ENCODE measurements at places on chromosomes 16 and 17.

DNA sequence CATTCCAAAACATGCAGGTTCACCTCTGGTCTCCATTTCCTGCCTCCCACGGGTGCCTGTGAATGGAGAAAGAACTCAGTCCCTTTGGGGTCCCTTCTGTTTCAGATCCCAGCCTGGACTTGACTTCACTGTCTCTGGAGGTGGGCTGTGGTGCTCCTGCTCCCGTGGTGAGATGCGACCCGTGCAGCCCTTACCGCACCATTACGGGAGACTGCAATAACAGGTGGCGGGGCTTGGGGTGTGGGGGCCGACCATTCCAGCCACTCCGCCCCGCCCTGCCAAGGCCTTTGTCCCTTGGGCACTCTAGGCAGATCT lies 10.5 kb downstream of the LPO start:
- peak overlapping the region; percentile 42 for H3K4me3 ChIP-seq

DNA sequence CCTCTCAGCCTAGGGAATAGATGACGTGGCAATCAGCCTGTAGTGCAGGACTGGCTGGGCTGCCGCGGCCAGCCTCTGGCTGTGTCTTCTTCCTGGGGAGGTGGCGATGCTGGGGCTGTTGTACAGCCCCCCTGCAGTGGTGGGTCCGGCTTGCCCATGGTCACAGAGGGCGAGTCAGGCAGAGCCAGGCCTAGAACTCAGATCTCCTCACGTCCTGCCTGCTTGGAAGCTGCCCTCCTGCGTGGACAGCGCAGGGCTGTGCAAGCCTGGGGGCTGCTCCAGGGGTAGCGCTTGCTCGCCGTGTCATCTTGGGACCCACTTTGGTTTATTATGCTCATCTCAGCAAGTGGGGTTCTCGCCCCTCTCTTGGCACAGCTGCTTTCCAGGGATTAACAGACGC lies 19.3 kb downstream of the NMRAL1 start:
- no peak overlapping the region for H3K27ac ChIP-seq
- H3K36me3 ChIP-seq, result no peaks in the 10 kb centered on the region
- H3K4me3 ChIP-seq, result no peak overlapping the region
- no peak for DNase-seq

- no peaks in the 10 kb centered on the region for H3K27me3 ChIP-seq
- H3K27ac ChIP-seq, result no peak overlapping the region
- no peak overlapping the region for H3K4me3 ChIP-seq
- no peak for DNase-seq
- no peaks in the 10 kb centered on the region for H3K4me1 ChIP-seq
Observed at GRCh38 chr16:10031473-10031872, 150.8 kb downstream of the GRIN2A start.

DNA sequence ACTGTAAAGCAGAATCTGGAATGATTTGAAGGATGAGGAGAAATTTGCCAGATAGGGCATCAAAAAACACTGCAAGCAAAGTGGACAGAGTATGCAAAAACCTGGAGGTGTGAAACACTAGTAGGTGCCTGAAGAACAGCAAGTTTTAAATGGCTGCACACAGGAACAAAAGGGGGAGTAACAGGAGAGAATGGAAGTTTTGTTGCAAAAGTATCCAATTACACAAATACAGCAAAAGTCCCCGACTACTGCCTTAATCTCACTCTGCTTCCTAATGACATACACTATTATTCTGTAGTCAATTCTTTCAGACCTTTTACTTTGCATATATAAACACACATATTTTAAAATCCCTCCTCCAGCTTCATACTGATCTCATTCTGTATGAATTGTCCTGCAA lies 1.5 kb downstream of the HEATR6 start:
- H3K4me1 ChIP-seq, result peaks cover 13% of the 10 kb centered on the region
- peak overlapping the region; percentile 81 for H3K4me3 ChIP-seq
- no peaks in the 10 kb centered on the region for H3K27me3 ChIP-seq
- no peak for DNase-seq
- no peak overlapping the region for H3K27ac ChIP-seq

DNA sequence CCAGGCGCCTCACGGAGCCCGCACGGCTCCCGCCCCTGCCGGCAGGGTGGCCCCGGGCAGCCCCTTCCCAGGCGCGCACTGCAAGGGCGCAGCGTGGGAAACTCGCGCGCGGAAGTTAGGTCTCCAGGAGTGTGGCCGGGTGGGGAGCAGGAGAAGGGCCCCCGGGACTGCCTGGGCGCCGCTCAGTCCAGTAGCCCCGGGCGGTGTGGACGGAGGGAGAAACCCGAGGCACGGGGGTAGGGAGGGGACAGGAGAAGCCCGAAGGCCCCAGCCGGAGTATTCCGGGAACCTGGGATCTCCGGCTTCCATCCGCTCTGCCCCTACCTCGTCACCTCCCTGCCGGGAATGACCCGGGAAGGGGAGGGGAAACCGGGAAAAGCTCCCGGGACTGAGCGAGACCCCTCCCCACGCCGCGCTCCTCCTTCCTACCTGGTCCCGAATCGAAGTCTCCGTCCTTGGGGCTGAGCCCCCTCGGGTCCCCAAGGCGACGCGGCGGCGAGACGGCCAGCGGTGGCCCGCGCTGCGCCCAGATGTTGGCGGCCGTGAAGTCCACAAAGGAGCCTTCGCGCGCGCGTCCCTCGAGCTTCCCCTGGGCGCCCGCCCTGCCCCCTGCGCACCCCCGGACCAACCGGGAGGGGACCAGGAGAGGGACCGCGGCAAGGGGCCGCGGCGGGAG lies 418 bp downstream of the SOCS3 start:
- peak overlapping the region; percentile 59 for H3K4me3 ChIP-seq
- H3K4me1 ChIP-seq, result peaks cover 22% of the 10 kb centered on the region
- H3K36me3 ChIP-seq, result no peaks in the 10 kb centered on the region

DNA sequence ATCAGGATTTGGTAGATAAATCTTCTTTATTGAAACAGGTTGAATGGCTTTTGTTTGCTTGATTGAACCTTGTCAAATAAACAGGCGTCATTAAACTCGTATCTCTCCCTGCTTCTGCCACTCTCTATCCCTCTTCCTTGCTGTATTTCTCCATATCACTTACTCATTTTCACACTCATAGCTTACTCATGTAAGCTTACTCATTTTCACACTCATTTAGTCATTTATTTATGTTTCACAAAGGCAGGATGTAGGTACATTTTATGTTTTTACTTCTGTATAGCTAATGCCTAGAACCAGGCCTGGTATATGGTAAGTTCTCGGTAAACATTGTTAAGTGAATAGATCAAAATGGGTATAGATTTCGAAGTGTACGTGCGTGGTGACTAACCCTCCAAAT lies 450.0 kb downstream of the PMP22 start:
- H3K36me3 ChIP-seq, result no peaks in the 10 kb centered on the region
- no peak for DNase-seq
- H3K27me3 ChIP-seq, result no peaks in the 10 kb centered on the region
- no peak overlapping the region for H3K4me3 ChIP-seq

DNA sequence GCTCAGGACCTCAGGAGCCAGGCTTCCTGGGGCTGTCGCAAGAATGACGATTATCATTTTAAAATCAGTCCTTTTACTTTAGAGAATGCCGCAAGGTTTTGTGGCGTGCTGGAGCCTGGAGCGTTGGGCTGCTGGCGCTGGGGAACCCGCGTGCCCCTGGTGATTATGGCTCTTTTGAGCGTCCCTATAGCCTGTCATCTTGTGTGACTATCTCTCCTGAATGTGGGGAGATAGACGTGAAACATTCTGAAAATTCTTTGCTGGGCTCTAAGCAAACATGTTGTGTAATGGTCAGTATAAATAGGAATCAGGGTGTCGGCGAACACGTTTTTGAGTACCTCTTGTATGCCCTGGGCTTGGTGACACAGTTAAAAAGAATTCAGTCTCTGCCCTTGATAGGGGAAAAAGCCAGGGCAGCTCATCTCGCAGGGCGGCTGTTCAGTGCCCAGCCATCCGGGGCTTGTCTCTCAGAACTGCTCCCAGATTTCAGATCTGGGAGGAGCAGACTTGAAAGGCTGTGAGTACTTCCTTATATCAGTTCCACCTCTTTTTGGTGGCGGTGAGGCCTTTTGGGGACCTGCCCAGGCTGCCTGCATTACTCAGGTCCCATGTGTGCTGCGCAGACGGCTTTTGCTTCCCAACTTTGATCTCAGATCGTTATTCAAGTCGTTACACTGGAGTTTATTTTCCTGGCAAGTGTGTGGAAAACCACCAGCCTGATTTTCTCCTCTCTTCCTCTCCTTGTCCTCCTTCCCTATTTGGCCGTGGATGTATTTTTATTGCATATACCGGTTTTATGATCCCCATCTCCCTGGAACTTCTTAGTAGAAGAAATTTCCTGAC lies 973 bp downstream of the SLC7A6 start:
- H3K27ac ChIP-seq, result peak overlapping the region; percentile 86
- peaks cover 23% of the 10 kb centered on the region for H3K4me1 ChIP-seq
- DNase-seq, result peak; percentile 59

DNA sequence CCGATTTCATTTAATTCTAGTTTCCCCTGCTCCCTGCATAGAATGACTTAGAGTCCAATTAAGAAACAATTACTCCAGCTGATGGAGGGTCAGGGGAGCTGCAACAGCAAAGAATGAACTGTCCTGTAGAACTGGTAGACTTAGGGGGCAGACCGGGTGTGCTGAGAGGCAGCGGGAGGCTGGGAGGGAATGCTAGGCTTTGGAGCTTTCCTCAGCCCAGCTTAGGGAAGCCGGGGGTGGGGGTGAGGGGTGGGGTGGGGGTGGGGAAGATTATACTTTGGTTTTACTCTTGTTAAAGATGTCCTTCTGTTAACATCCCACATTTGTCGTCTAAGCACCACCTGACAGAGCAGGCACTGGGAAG lies 458.6 kb upstream of the ASIC2 start:
- DNase-seq, result no peak
- H3K4me1 ChIP-seq, result no peaks in the 10 kb centered on the region
- H3K27ac ChIP-seq, result no peak overlapping the region
- no peak overlapping the region for H3K4me3 ChIP-seq
- H3K27me3 ChIP-seq, result no peaks in the 10 kb centered on the region
- H3K36me3 ChIP-seq, result no peaks in the 10 kb centered on the region

GRCh38 chr17:55266958-55267688 lies 2.4 kb downstream of the HLF start:
- DNase-seq, result no peak
- H3K4me1 ChIP-seq, result peaks cover 9% of the 10 kb centered on the region
- no peaks in the 10 kb centered on the region for H3K27me3 ChIP-seq
- peak overlapping the region; percentile 57 for H3K27ac ChIP-seq

DNA sequence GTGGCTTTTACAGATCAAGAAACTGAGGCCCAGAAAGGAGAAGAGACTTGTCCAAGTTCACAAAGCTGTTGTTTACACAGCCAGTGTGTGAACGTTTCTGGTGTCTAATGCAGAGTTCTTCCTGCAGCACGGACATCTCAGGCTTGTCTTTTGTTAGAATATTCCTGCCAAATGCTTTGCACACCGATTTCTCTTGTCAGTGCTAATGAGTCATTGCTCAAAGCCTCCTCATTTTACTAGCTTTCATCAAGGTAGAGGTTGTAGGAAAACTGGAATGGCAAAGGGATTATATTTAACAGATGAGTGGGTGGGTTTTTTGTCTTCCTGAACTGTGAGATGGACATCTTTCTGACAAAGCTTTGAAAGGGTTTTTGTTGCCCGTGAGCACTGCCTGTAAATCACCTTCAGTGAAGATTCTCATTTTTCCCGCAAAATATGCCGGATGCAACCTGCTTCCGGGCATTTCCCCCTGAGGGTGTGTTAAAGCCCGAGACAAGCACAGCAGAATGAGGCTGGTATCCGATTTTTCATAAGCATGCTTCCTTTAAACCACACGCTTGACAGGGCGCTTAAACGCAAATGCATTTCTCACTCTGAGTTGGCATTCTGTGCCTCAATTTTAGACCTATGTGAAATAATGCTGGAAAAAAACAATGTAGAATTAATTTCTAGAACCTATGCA lies 14.7 kb downstream of the PMM2 start:
- no peaks in the 10 kb centered on the region for H3K4me1 ChIP-seq
- no peak overlapping the region for H3K4me3 ChIP-seq
- DNase-seq, result no peak
- no peaks in the 10 kb centered on the region for H3K27me3 ChIP-seq

- no peaks in the 10 kb centered on the region for H3K36me3 ChIP-seq
- H3K4me1 ChIP-seq, result no peaks in the 10 kb centered on the region
- no peak overlapping the region for H3K4me3 ChIP-seq
- no peaks in the 10 kb centered on the region for H3K27me3 ChIP-seq
- no peak for DNase-seq
Observed at GRCh38 chr17:33057564-33057963, 65.9 kb downstream of the SPACA3 start.

DNA sequence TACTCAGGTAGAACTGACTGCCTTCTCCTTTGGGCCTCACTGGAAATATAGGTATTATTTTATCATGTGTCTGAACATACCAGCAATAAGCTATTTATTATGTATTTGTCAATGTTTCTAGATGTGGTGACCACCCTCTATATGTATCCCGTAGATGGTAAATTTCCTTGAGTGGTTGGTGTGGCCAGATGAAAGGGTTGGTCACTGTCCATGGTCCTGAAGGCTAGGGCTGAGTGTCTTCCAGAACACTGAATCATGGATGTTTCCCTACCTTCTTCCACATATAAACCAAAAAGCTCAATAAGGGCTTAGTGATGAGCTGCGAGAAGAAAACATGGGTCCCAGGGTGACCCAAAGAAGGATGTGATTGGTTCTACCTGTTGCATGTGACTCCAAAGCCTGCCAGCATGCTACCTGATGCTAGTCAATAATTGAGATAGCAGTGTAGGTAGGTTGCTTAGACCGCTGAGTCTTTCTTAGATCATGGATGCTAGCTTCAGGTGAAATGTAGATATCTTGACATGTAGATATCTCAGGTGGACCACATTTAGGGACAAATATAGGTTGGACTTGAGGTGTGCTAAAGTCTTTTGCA lies 150.3 kb downstream of the ASIC2 start:
- H3K36me3 ChIP-seq, result no peaks in the 10 kb centered on the region
- no peaks in the 10 kb centered on the region for H3K27me3 ChIP-seq
- no peak overlapping the region for H3K27ac ChIP-seq
- DNase-seq, result peak; percentile 38
- no peaks in the 10 kb centered on the region for H3K4me1 ChIP-seq

GRCh38 chr16:79067600-79067999 lies 532.9 kb downstream of the MAF start:
- H3K36me3 ChIP-seq, result no peaks in the 10 kb centered on the region
- H3K27me3 ChIP-seq, result no peaks in the 10 kb centered on the region
- no peak overlapping the region for H3K4me3 ChIP-seq
- peaks cover 3% of the 10 kb centered on the region for H3K4me1 ChIP-seq
- no peak overlapping the region for H3K27ac ChIP-seq

GRCh38 chr17:75098861-75099260 lies 10.9 kb upstream of the ARMC7 start:
- H3K27ac ChIP-seq, result no peak overlapping the region
- no peaks in the 10 kb centered on the region for H3K36me3 ChIP-seq
- H3K4me3 ChIP-seq, result no peak overlapping the region
- no peaks in the 10 kb centered on the region for H3K4me1 ChIP-seq

GRCh38 chr17:50938821-50939541 lies 72.8 kb upstream of the TOB1 start:
- no peak overlapping the region for H3K27ac ChIP-seq
- no peak for DNase-seq
- H3K4me1 ChIP-seq, result peaks cover 7% of the 10 kb centered on the region
- no peaks in the 10 kb centered on the region for H3K27me3 ChIP-seq
- H3K4me3 ChIP-seq, result no peak overlapping the region

All from testis (tissue), 5 donors.